ENCODE measurements at places on chromosomes 12 and 14. TPM values are rescaled to one million over a fixed set of nuclear protein-coding genes. Genes with fewer than 3 reads are reported as not detected.

GRCh38 chr12:5026342-5026938, 17.2 kb upstream of the KCNA5 start:
- DNase-seq = no peak

DNA sequence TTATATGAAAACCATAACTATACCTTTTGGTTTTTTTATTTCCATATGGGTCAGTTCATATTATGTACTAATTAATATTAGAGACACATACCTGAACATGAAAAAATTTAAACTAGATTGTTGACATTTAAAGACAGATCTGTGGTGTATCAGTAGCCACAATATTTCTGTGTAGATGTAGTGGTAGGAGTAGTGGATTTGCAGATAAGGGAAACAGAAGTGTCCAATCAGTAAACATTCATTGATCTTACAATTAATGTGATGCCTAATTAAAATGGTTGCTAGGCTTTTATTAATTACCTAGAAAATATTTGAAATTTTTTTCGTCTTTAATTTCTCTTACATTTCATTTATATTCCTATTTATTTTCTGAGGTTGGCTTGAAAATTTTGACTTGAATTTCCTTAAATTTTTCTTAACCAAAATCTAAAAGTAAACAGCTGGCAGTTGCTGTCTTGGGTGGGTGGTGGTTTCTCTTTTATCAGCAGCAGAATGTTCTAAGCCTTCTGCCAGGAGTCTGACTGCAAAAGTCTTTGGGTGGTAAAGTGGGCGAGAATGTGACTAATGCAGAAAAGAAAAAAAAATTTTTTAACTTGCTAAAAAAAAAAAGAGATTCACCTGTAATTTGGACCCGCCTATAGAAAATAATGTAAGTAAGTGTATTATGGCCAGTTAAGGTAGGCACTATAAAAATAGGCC, 2.4 kb downstream of the FGFR1OP2 start:
- DNase-seq = no peak

DNA sequence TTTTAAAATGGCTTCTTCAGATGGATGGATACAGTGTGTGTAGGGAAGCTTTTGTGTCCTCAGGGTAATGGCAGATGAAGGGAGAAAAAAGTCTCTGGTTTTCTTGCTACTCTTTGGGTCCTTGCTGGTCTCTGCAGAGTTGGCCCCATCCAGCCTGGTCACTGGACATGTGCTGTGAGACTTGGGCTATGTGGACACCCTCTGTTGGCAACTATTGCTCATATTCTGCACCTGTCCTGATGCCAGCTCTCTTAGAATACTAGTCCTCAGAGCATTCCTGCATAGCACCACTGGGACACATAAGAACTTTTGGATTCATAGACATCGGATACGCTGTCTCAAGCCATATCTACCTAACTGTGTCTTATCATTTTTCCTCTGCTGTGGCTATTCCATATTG, 20.0 kb downstream of the NAV3 start:
- DNase-seq = no peak

GRCh38 chr14:89881839-89882238, 72.7 kb downstream of the EFCAB11 start:
- no peak for DNase-seq

DNA sequence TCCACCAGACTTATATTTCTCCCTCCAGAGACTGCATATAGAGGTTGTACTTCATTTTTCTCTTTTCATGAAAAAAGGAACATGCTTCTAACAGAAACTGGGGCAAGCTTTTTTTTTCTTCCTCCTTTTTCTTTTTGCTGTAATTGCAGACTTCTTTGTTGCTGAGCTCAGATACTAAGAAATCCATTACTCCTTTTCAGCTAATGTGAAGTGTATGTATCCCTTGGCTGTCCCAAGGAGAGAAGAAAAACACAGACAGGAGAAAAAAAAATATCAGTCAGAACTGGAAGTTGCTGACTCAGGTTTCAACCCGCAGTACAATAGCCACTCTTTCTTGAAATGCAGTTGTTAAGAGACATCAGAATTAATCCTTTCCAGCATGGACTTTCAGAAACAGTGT, 1248.4 kb downstream of the LRFN5 start:
- DNase-seq = no peak

The CRY1 gene
- total RNA-seq = 81.5 TPM

The SYCP3 gene
- total RNA-seq = not detected

The C12orf54 gene
- total RNA-seq = not detected

The SDS gene
- 12.0 TPM for total RNA-seq

The DYRK4 gene
- total RNA-seq = 29.0 TPM

The SMIM41 gene
- not detected for total RNA-seq

All from breast epithelium (tissue), 4 donors.